ENCODE measurements at places on chromosomes 4 and X. TPM values are rescaled to one million over a fixed set of nuclear protein-coding genes. Genes with fewer than 3 reads are reported as not detected.

PDGFRA gene
- not detected for total RNA-seq

DNA sequence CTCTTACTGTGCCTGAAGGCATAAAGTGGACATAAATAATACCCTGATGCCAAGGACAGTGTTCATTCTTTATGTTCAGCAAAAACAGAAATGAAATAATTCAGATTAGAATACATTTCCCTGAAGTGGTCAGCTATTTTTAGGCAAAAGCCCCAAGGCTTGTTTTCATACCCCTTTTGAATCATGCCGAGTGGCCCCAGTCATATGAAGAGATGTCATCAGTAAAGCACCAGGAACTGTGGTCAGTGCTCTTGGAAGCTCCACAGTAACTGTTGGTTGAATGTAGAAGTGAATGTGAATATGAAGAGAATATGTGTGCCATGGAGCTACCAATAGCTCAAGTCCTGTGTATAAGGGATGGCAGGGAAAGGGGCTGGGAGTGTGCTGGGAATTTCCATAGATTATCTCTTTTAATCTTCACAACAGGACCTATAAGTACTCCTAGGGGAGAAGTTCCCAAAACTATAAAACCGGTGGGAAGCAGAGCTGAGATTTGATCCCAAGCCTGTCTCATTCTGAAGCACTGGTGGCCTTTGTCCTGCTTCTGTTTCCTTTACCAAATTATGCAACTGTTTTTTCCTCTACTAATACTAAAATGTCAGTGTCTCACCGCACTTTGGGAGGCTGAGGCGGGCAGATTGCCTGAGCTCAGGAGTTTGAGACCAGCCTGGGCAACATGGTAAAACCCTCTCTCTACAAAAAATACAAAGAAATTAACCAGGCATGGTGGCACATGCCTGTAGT is 52.6 kb downstream of the FNIP2 start:
- H3K4me1 ChIP-seq: peaks cover 67% of the 10 kb centered on the region
- no peak overlapping the region for H3K4me3 ChIP-seq
- H3K36me3 ChIP-seq: no peaks in the 10 kb centered on the region
- peak; percentile 43 for DNase-seq

DNA sequence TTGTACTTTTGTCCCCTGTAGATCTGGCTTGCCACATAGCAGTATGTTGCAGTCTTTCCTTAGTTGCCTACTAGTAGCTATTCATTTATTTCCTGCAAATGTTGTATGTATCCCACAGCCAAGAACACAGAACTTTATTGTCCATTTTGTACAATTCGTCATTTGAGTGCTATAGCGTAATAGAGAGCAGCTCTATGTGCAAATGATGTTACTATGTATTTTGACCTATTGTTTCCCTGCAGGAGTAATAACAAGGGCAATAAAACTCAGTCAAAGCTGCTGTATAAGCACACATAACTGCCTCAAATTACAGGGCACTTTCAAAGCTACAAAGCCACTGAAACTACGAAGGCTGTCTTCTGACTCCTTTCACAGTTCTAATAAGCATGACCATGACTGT is 48.1 kb downstream of the NRK start:
- H3K27ac ChIP-seq: no peak overlapping the region
- H3K36me3 ChIP-seq: no peaks in the 10 kb centered on the region

HOPX gene
- 56.3 TPM for total RNA-seq

LAMTOR3 gene
- 28.5 TPM for total RNA-seq

- no peaks in the 10 kb centered on the region for H3K27me3 ChIP-seq
- DNase-seq: no peak
- no peaks in the 10 kb centered on the region for H3K36me3 ChIP-seq
- no peak overlapping the region for H3K4me3 ChIP-seq
- no peak overlapping the region for H3K27ac ChIP-seq
Observed at GRCh38 chr4:96003951-96004740, 164.3 kb downstream of the PDHA2 start.

DNA sequence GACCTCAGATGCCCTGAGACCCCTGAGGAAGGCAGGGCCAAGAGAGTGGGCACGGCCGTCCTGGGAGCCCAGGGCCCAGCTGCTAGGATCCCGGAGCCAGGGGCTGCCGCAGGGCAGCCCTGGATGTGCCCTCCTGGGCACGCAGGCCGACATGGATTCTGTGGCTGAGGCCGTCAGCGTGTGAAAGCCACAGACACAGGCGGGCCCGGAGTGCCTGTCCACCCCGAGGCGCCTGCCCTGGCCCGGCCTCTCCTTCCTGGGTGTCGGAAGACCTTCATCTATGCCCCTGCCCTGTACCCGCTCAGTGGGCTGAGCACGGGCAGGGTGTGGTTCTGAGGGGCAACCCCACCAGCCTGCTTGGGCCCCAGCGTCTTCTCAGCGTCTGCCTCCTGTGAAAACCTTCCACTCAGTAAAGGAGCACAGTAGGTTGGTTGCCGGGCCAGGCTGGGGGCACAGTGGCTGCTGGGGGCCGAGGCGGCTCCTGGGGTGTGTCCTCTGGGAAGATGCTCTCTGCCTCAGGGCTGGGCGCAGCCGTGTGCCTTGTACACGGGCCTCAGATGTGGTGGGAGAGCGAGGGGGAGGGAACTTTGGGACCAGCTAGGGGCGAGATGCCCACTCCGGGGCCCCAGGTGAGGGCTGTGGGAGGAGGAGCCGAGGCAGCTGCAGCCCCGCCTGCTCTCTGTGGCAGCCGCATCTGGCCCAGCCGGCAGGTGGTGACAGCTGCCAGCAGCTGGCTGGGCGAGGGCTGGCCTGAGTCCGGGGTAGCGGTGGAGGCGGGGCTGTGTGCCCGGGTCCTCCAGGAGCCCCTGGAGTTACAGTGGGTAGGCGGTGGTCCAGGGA is 20.8 kb downstream of the FGFRL1 start:
- no peak overlapping the region for H3K4me3 ChIP-seq
- no peaks in the 10 kb centered on the region for H3K4me1 ChIP-seq
- peak; percentile 35 for DNase-seq
- no peak overlapping the region for H3K27ac ChIP-seq
- H3K27me3 ChIP-seq: no peaks in the 10 kb centered on the region
- no peaks in the 10 kb centered on the region for H3K36me3 ChIP-seq

GRCh38 chr4:110108960-110109359 is 89.5 kb downstream of the ELOVL6 start:
- peaks cover 1% of the 10 kb centered on the region for H3K4me1 ChIP-seq
- no peak for DNase-seq
- no peaks in the 10 kb centered on the region for H3K27me3 ChIP-seq
- no peaks in the 10 kb centered on the region for H3K36me3 ChIP-seq
- no peak overlapping the region for H3K4me3 ChIP-seq

CFAP47 gene
- total RNA-seq: not detected

DNA sequence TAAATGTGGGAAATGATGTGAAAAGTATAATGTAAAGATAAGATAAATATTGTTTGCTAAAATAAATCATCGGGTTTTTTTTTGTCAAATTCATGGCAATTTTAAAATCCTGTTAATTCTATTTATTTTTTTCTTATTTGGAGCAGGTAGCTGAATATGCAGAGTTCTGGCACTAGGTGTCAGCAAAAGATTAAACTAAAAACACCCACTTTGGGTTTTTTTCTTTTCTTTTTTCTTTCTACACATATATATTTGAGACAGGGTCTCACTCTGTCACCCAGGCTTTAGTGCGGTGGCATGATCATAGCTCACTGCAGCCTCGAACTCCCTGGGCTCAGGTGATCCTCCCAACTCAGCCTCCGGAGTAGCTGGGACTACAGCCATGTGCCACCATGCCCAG is 6.9 kb upstream of the RAP2C start:
- H3K27me3 ChIP-seq: no peaks in the 10 kb centered on the region
- no peak for DNase-seq

STAP1 gene
- total RNA-seq: 10.0 TPM

DNA sequence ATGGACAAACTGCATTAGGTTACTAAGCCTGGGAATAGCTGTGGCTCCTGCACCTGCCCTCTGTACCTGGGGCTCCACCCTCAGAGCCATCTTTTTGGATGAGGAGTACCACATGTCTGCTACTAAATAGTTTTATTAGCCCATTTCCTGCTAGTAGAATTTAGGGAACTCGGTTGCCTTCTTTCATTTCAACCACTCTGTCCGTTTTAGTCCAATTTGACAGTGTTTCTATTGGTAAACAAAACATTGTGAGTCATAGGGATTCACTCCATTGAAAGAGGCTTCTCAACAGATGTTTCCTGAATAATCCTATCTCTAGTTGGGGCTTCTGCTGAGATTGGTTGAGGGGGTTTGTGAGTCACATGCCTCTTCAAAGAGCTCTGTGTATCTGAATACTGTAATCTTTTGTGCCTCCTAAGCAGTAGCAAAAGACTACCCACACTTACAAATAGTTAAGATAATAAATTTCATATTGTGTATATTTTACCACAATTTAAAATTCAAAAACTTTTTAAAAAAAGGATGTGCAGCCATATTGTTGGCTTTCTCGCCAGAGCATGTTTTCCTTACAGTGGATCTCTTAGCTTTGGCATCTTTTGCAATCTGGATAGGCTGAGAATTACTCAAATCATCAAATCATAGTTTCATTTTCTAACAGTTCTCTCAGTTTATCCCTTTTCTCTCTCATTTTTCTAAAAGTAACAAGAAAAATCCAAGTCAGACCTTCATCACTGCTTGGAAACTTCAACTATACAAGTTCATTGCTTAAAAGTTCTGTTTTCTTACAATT is 9.9 kb downstream of the FAM200B start:
- DNase-seq: no peak
- no peaks in the 10 kb centered on the region for H3K27me3 ChIP-seq
- peaks cover 12% of the 10 kb centered on the region for H3K36me3 ChIP-seq
- no peak overlapping the region for H3K27ac ChIP-seq
- no peaks in the 10 kb centered on the region for H3K4me1 ChIP-seq

SMIM43 gene
- not detected for total RNA-seq

DDIT4L gene
- total RNA-seq: 0.60 TPM

GRCh38 chr4:148651991-148652390 is 209.8 kb upstream of the NR3C2 start:
- H3K27me3 ChIP-seq: peaks cover 5% of the 10 kb centered on the region
- no peaks in the 10 kb centered on the region for H3K36me3 ChIP-seq
- no peak overlapping the region for H3K27ac ChIP-seq
- H3K4me1 ChIP-seq: peaks cover 3% of the 10 kb centered on the region

GRCh38 chrX:48789366-48790220 is 3.2 kb downstream of the GATA1 start:
- peaks cover 8% of the 10 kb centered on the region for H3K4me1 ChIP-seq
- no peaks in the 10 kb centered on the region for H3K36me3 ChIP-seq
- H3K27ac ChIP-seq: no peak overlapping the region
- no peak for DNase-seq
- peaks cover 7% of the 10 kb centered on the region for H3K27me3 ChIP-seq

GRCh38 chrX:5976332-5976731 is 252.3 kb downstream of the NLGN4X start:
- H3K4me3 ChIP-seq: no peak overlapping the region
- no peak for DNase-seq
- no peak overlapping the region for H3K27ac ChIP-seq
- H3K4me1 ChIP-seq: no peaks in the 10 kb centered on the region
- no peaks in the 10 kb centered on the region for H3K36me3 ChIP-seq
- H3K27me3 ChIP-seq: no peaks in the 10 kb centered on the region

DNA sequence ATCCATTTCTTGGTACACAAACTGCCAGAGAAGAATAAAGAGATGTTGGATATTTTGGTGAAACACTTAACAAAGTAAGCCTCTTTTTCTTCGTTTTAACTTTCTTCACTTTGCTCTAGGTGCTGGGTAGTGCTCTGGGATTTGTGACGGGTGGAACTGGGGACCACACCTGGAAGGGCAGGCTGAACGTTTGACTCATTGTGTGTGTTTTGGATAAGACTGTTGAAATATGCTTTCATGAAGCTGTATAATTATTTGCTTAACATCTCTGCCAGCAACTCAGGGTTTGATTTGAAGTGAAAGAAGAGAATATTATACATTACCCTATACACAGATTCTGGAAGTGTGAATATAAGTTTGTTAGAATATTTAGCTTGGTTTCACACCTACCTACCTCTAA is 233.2 kb downstream of the ARHGAP10 start:
- H3K27me3 ChIP-seq: no peaks in the 10 kb centered on the region
- H3K4me3 ChIP-seq: no peak overlapping the region
- H3K36me3 ChIP-seq: peaks cover 3% of the 10 kb centered on the region
- no peaks in the 10 kb centered on the region for H3K4me1 ChIP-seq
- no peak for DNase-seq
- H3K27ac ChIP-seq: no peak overlapping the region

DNA sequence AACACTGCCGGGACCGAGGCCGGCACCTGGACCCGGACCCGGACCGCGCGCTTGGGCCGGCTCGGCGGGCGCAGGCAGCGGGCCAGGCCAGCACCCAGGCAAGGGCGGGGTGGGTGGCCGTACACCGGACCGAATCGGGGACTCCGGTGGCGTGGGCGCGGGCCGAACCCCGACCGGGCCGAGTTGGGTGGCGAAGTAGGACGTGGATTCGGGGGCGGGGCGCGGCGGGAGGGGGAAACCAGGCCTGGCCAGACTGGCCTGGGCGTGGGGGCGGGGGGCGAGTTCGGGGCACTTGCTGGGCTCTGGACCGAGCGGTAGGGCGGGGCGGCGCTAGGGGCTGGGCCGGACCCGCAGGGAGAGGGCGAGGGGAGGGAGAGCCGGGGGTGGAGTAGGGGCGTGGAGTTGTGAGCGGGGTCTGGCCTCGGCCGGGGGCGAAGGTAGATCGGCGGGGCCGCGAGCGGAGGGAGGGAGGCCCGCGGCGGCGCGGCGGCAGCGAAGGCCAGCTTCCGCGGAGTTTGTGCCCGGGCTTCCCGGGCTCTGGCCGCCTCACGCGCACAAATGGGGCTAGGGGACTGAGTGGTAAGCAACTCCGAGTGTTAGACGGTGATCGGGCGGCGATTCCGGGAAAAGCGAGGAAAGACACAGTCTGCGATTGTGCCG is 1.8 kb upstream of the BCORL1 start:
- no peaks in the 10 kb centered on the region for H3K36me3 ChIP-seq
- DNase-seq: peak; percentile 34
- no peaks in the 10 kb centered on the region for H3K27me3 ChIP-seq
- no peak overlapping the region for H3K27ac ChIP-seq
- no peak overlapping the region for H3K4me3 ChIP-seq

CDS1 gene
- total RNA-seq: 0.12 TPM

GRCh38 chr4:924107-925096 is 7.7 kb downstream of the GAK start:
- peaks cover 59% of the 10 kb centered on the region for H3K4me1 ChIP-seq
- H3K36me3 ChIP-seq: peaks cover 30% of the 10 kb centered on the region
- peak overlapping the region; percentile 20 for H3K4me3 ChIP-seq
- peak overlapping the region; percentile 87 for H3K27ac ChIP-seq
- H3K27me3 ChIP-seq: no peaks in the 10 kb centered on the region

ADRA2C gene
- total RNA-seq: not detected

- no peaks in the 10 kb centered on the region for H3K4me1 ChIP-seq
- no peaks in the 10 kb centered on the region for H3K36me3 ChIP-seq
- H3K27me3 ChIP-seq: no peaks in the 10 kb centered on the region
- no peak overlapping the region for H3K4me3 ChIP-seq
- DNase-seq: no peak
Observed at GRCh38 chr4:61254406-61254805, 54.3 kb downstream of the ADGRL3 start.

GRCh38 chr4:103895876-103896465 is 176.2 kb upstream of the TACR3 start:
- H3K27me3 ChIP-seq: no peaks in the 10 kb centered on the region
- H3K27ac ChIP-seq: no peak overlapping the region
- no peak for DNase-seq
- H3K4me1 ChIP-seq: no peaks in the 10 kb centered on the region
- H3K4me3 ChIP-seq: no peak overlapping the region

SLC10A4 gene
- not detected for total RNA-seq

TAF9B gene
- total RNA-seq: 17.6 TPM

TCEAL6 gene
- not detected for total RNA-seq
